ENCODE measurements at places on chromosomes 5 and 9. TPM values are rescaled to one million over a fixed set of nuclear protein-coding genes. Genes with fewer than 3 reads are reported as not detected.
A peak's percentile ranks its signal among the peaks of the same experiment; 100 is the strongest.

ANKRD20A1 gene
- 0.47 TPM for polyA plus RNA-seq

CCL27 gene
- polyA plus RNA-seq = not detected

GRCh38 chr5:178544166-178544834, 45.9 kb downstream of the COL23A1 start:
- DNase-seq = no peak
- H3K27me3 ChIP-seq = no peaks in the 10 kb centered on the region
- H3K4me1 ChIP-seq = peaks cover 5% of the 10 kb centered on the region
- H3K27ac ChIP-seq = no peak overlapping the region

GRCh38 chr9:121313458-121314152, 45.6 kb downstream of the GSN start:
- DNase-seq = no peak
- H3K4me3 ChIP-seq = no peak overlapping the region
- peaks cover 36% of the 10 kb centered on the region for H3K36me3 ChIP-seq
- H3K27me3 ChIP-seq = no peaks in the 10 kb centered on the region
- no peak overlapping the region for H3K27ac ChIP-seq

DNA sequence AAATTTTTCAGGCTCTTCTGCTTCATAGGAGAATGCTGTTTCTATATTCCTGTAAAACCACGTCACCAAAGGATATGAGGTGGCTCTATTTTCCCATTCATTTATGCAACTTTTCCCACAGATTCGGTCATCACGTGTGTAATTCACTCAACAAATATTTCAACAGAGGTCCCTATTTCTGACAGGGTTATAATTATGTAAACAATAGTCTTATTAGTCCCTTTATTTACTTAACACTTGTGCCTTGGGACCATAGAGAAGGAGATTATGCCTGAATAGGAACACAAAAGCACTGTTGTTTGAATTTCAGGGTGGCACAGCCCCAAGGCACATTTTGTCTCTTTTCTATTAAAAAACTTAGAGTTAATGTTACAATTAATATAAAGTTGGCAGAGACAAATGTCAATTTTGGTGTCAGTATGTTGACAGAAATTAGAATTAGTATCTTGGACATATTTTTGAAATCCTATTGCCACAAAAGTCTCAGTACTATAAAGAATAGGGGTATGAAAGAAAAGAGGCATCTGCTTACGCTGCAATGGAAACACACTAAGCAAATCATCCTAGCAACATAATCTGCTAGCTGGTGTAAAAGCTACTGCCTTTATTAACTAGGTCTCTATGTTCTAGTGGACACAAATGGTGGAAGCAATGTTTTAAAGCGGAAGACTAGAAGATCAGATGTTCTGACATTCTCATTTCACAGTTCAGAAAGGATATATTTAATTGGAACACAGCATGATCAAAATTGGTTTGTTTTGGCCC, 229.1 kb upstream of the TBCA start:
- no peak overlapping the region for H3K27ac ChIP-seq
- DNase-seq = peak; percentile 47
- no peaks in the 10 kb centered on the region for H3K36me3 ChIP-seq
- no peak overlapping the region for H3K4me3 ChIP-seq
